ENCODE measurements at places on chromosomes 4 and X.

DNA sequence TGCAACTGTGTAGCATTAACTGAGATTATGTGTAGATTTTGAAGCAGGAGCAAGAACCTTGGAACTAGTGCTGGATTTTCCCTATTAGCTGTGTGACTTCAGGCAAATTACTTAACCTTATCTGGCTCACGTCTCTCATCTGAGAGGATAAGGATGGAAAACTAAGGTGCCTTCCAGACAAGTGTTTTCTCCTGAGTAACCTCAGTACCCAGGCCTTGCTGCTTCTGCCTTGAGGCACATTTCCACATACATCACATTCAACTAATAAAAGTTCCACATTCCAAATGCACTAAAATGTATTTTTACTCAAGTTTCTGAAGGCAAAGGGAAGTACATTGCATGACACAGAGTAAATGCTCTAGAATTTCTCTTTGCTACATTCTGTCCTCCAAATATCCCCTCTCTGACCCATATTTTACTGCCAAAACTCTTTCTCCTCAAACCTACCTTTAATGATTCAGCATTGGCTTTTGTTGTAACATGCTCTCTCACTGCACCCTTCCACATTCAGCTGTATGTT is 195.4 kb upstream of the ADGRL3 start:
- DNase-seq: no peak

- no peak for DNase-seq
Measured at GRCh38 chrX:130788786-130789581, 114.0 kb downstream of the ENOX2 start.

DNA sequence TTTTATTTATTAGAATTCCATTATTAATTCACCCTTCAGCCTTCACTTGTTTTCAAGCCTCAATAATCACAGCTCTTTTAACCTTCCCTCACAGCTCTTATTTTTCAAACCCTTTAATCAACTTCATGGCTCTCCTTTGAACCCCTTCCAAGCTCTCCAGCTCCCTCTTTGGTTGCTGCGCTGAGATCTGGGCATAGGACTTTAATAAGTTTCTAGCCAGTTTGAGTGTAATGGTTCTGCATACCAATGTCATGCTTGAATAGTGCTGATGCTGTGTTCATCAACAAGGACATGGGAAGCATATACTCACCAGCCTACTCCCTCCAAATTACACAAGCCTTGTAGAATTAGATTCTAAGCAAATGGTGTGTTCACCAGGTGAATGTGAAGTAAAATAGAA is 3.5 kb upstream of the RNF212 start:
- no peak for DNase-seq

- DNase-seq: no peak
Measured at GRCh38 chr4:119261986-119262385, 49.5 kb downstream of the USP53 start.

GRCh38 chr4:14087921-14088320 is 460.4 kb upstream of the BOD1L1 start:
- DNase-seq: no peak

DNA sequence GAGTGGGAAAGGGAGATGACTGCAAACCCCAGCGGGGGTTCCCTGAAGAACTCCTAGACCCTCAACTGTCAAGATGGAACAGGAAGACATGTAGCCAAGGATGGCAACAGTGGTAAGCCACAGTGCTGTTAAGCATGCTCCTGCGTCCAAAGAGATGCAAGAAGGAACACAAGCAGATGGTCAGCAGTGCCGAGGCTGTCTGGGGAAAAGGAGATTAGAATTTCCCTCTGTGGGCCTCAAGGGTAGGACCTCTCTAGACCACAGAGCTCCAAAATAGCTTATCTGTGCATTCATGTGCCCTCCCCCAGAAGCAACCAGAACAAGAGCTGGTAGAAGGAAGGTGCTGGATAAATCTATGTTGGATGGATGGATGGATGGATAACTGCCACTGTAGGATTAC is 82.0 kb upstream of the CPEB2 start:
- DNase-seq: no peak

DNA sequence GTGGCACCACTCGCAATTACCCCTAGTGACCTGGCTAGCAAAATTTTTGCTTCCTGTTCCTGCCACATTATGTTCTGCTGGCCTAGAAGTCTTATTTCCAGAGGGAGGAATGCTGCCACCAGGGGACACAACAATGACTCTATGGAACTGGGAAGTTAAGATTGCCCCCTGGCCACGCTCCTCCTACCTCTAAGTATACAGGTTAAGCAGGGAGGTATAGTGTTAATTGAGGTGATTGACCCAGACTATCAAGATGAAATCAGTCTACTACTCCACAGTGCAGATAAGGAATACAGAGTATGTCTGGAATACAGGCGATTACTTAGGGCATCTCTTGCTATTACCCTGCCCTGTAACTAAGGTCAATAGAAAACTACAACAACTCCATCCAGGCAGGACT is 48.8 kb upstream of the SMARCAD1 start:
- DNase-seq: no peak
